ENCODE measurements at places on chromosomes 5 and 9.
A peak's percentile ranks its signal among the peaks of the same experiment; 100 is the strongest.

DNA sequence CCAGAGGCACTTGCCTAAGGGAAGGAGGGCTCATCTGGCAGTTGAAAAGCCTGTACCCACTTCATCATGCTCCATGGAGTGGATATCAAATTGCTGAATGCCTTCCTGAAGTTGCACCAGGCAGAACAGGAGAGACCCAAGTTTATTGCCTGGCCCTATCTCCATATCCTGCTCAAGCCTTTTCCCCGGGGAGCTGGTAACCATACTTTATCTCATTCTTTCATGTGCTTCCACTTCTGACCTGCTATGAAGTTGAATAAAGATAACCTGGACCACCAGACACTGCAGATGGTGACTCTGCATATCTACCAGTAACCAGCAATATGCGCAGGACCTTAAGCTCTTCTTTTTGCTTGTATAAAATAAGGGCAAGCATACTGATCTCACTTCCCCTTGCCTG, 1397.5 kb upstream of the CDH6 start:
- no peak for DNase-seq

DNA sequence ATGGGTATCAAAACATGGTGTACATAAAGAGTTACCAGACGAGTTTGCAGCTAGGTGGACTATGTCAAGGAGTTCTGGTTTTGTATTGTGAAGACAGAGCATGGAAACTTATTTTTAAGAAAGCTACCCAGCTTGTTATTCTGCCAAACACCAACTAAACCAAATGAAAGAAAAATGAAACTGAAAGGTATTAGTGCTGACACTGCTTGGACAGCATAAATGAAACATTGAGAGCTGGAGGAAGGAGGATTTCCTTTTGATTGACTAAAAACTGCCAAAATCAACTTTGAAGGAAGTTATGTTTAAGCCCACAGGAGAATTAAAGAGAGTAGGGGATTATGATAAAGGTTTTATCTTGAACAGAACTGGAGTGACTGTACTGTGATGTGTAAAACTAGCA, 766.2 kb downstream of the PTPRD start:
- no peak for DNase-seq

DNA sequence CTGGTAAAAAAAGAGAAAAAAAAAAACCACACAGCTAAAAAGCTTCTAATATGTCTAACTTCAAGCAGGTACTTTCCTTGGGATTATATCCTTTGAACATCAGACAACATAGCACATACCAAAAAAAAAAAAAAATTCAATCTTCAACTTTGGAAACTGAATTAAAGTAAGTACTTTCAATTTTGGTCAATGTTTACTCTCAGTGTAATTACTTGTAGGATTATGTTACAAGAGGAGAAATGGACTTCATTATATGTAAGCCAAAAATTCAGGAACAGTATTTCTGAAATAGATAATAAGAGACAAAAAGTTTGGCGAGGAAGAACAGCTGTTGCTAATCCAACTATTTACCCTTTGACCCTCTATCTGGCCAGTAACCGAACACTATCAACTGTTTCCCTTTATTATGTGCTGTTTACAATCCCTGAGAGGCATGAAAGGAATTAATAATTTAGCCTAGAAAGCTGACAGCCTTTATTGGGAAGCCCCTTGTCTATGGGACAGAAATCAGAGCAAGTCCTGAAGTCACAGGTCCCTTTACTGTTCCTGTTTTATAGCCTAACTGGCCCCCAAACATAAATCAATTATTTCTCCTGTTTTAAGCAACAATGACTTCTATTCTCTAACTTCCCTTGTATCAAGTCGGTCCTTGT, 46.6 kb downstream of the NR6A1 start:
- DNase-seq, result no peak

GRCh38 chr9:35659340-35659739, 1.2 kb downstream of the CCDC107 start:
- no peak for DNase-seq

DNA sequence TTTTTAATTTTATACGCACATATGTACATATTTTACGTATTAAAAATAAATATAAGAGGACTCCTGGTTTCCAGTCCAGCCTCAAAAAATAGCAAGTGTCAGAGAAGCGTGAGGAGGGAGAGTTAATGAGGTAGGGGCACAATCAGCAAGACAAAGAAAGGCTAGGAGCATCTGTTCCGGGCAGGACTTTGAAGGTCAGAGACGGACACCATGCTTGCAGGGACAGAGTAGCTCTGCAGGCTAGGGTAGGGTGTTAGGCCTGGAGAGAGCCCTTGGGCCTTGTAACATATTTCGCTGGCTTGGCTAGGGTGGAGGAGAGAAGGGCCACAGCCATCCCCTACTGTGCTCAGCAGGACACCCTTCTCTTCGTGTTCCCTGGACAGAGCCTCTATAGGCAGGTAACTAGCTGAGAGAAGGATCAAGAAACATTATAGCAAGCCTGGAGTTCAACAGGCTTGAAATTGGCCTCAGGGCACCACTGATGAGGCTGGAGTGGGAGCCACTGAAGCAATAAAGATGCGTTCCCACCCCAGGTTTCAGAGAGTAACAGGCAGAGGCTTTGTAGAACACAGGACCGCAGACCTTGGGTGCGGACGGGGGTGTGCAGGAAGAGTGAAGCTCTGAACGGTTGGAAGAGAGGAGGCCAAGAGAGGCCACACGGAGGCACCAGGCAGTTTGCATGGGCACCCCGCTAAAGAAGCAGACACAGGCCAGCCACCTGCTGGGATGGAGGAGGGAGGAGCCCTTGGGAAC, 9.7 kb upstream of the IPPK start:
- no peak for DNase-seq

GRCh38 chr9:32401488-32401887, 17.0 kb downstream of the ACO1 start:
- no peak for DNase-seq

DNA sequence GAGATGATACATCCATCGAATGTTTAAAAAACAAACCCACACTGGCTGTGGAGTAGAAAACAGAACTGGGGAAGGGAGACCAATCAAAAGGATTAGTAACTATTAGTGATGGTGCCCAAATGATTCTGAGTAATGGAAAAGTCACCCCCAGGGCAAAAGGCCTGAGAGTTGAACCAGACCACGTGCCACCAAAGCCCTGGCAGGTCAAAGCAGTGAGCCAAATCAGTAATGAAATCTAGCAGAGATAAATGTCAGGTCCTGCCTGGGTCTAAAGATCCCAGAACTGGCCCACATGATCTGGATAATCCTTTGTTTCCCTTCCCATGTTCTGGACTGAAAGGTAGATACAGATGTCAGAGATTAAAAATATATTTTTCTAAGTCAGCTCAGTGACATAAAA, 9.4 kb downstream of the OTULINL start:
- DNase-seq, result no peak

- no peak for DNase-seq
Observed at GRCh38 chr5:145920542-145921210, 15.7 kb upstream of the SH3RF2 start.

DNA sequence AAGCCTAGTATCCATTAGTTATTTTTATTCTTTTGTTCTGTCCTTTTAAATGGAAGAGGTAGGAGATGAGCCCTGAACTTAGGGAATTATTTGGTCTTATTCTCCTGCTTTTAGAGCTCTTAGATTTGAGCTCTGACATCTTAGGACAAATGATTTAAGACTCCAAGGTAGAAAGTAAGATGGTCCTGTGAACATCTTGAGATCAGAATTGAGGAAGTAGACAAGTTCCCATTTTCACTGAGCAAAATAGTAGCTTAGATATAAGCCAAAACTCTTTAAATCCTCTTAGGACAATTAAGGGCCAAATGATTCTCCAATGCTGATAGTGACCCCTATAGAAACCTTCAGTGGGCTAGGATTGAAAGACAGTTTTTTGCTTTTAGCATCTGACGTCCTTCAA, 53.0 kb upstream of the RUSC2 start:
- DNase-seq, result no peak

DNA sequence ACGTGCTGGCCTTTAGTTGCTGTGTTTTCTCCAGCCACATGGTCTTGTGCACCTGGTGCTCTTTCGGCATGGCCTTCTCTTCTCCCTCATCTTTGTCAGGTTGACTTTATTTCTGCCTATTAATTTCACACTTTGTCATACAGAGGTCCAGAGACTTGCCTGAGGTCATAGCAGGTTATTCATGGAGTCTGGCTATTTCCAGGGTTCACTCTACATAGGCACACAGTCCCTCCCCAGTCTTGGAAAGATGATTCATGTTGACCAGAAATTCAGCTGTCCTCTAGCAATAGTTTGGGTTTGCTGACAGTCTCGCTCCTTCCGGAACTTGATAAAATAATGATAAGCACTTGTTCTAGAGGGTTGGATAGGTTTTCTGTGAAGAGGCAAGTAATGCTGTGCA, 81.6 kb downstream of the ARHGAP26 start:
- DNase-seq, result no peak

DNA sequence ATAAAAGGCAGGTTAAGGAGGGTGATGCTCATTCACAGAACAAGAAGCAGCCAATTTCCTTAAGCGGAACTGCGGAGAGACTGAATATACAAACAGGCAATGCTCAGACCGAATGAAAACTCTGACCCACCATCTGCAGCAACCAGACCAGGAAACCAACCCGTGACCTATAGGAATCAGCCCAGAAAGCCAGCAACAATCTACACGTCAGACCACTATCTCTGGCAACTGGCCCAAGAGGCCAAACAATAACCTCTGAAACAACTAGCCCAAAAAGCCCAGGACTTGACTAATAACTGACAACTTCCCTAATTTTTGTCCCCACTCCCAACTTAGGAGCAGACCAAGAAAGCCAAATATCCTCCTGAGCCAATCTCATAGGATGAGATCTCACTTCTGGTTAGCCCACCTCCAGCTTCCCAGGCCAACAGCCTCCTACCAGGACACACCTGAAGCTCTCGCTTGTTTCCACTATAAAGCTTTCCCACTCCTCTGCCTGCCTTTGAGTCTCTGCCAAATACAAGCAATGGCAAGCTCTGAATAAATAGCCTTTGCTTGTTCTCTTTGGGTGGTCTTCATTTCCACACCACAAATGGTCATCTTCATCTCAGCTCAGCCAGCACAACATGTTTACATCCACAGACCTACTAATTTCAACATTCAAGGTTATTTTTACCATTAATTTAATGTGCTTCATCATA, 168.5 kb downstream of the HSD17B3 start:
- no peak for DNase-seq

DNA sequence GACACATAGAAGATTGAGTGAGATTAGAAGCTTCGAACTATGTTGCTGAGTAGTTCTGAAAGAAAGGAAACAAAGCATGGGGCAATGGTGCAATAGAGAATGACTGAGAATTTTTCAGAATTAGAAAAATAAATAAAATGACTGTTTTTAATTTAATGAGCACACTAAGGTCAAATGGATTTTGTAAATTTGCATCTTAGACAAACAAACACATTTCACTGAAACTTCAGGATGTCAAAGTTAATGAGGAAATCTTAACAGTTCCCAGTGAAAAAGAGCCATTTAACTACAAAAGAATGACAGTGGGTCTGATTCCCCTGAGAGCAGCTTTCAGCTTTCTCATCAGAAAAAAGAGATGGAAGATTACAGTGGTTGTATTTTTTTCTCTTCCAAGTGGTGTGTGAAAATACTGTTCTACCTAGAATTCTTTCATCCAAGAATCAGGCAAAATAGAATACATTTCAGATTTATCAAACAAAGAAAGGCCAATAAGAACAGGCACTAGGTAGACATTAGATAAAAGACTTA, 591.9 kb downstream of the SEMA5A start:
- DNase-seq, result no peak

- no peak for DNase-seq
Observed at GRCh38 chr9:27308691-27309390, 11.9 kb upstream of the EQTN start.

GRCh38 chr9:21154018-21154608, 12.3 kb downstream of the IFNA21 start:
- DNase-seq, result no peak

GRCh38 chr9:136283291-136284235, 20.3 kb downstream of the CCDC187 start:
- DNase-seq, result peak; percentile 45

GRCh38 chr5:114362197-114362976, 517 bp downstream of the KCNN2 start:
- no peak for DNase-seq

DNA sequence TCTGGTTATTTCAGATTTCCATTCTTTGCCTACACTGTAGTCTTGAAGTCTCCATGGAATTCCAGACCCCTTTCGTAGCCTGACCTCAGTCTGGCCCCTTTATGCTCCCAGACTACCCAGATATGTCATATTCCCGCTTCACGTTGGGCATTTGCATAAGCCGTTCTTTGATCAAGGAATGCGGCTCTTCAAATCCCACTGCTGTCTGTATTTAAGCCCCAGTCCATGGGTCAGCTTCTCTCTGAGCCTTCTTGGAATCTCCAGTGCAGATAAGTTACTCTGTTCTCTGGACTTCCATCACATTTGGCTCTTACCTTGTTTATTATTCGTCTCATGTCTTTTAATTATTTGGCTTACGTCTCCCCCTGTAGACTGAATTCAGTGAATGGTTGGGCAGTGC, 97.4 kb downstream of the PARP8 start:
- no peak for DNase-seq

DNA sequence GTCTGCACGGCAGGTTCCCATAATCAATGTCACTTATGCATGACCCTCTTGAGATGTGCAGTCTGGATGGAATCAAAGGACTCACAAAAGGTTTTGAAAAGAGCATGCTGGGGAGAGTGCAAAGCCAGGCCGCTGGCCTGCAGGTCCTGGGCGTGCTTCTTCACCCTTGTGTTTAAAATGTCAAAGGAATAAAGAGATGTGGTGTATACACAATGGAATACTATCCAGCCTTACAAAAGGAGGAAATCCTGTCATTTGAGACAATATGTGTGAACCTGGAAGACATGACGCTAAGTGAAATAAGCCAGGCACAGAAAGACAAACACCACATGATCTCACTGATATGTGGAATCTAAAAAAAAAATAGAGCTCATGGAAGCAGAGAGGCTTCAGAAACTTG, 137.5 kb upstream of the PHYKPL start:
- no peak for DNase-seq

GRCh38 chr9:127168756-127169574, 46.5 kb upstream of the ANGPTL2 start:
- DNase-seq, result no peak

GRCh38 chr9:127132921-127133647, 10.6 kb upstream of the ANGPTL2 start:
- no peak for DNase-seq

- DNase-seq, result no peak
Observed at GRCh38 chr9:72633966-72634365, 112.6 kb downstream of the TMC1 start.

DNA sequence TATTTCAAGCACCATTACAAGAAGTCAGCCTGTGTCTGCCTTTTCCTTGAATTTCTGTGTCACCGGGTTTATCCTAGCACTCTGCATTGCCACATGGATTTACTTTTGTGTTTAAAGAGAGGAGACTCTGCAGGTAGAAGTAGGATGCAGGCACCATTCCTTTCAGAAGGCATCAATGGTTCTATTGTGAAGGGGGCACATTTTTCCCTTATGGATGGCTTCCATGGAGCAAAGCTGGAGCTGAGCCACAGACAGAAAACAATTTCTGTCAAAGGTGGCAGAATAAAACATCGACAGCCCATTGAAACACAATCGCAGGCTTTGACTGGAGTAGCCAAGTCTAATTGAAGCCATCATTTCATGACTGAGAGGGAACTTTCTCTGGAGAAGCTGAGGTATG, 288.0 kb upstream of the ANKH start:
- DNase-seq, result no peak

- DNase-seq, result no peak
Observed at GRCh38 chr5:136793300-136793699, 428.0 kb upstream of the TRPC7 start.

GRCh38 chr5:136200761-136201160, 7.8 kb upstream of the SMIM32 start:
- no peak for DNase-seq

- no peak for DNase-seq
Observed at GRCh38 chr5:6673031-6673430, 39.8 kb downstream of the SRD5A1 start.

- no peak for DNase-seq
Observed at GRCh38 chr9:127180457-127181314, 58.3 kb upstream of the ANGPTL2 start.
